ENCODE measurements at places on chromosomes 1 and 21.

DNA sequence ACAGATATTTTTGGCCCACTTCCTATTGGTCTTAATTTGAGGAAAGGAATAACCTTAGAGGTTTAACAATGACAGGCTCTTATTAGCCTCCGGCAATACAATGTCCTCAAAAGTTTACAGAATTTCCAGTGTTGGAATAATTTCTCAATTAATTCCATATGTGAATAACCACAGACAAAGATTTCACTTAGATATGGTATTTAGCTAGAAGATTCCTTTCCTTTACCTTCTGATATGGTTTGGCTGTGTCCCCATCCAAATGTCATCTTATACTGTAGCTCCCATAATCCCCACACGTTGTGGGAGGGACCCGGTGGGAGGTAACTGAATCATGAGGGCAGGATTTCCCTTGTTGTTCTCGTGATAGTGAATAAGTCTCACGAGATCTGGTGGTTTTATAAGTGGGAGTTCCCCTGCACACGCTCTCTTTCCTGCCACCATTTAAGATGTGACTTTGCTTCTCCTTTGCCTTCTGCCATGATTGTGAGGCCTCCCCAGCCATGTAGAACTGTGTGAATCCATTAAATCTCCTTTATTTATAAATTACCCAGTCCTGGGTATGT, 54.9 kb upstream of the RGS7 start:
- no peak for DNase-seq

DNA sequence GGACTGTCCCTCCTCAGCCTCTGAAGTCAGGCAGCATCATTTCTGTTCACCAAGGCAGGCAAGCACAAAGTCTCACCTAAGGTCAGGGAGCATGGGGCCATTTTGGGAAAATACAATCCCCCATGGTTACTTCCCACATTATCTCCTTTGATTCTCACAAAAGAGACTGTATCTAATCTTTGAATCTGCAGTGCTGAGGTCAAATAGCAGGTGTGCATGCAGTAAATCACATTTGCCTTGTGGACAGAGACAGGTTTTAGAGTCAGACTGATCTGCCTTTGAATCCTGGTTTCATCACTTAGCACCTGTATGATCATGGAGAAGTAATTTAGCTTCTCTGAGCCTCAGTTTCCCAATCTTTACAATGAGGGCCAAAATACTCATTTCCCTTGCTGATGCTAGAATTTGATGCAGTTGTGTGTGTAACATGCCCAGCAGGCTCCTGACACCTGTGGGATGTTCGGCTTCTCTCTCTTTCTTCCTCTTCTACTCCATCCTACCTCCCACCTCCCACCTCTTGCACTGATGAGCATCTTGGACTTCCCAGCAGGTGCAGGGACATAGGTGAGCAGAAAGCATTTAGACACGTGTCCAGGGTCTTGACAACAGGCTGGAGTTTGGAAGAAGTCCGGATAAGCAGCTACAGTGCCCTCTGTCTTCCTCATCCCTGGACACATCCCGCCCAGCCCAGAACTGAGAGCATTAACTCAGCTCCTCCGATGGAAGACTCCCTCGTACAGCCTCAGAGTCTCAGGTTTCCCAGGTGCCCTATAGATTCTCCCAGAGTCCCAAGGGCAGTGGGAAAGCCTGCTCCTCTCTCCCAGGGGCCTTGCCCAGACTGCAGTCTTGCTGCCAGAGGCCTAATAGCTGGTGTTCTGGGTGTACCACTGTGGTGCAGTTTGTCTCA, 18.9 kb downstream of the NENF start:
- no peak for DNase-seq

GRCh38 chr1:156601892-156602291, 613 bp upstream of the GPATCH4 start:
- DNase-seq: no peak

- DNase-seq: no peak
Observed at GRCh38 chr1:48043622-48044021, 46.4 kb upstream of the TRABD2B start.
